CD8-positive, alpha-beta T cell (primary cell): ENCODE measurements at places on chromosomes 4 and X.

DNA sequence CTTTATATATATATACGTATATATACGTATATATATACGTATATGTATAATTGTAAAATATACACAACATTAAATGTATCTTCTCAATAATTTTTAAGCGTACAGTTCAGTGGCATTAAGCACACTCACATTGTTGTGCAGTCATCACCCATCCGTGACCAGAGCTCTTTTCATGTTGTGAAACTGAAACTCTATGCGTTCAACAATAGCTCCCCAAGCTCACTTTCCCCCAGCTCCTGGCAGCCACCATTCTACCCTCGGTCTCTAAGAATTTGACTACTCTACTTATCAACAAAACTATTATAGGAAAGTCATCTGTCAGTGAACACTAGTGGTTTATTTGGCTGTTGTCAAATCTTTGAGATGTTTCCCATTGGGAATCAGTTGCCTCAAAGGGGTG is 621.8 kb upstream of the GALNT7 start:
- no peak for DNase-seq

- DNase-seq, result peak; percentile 62
Measured at GRCh38 chr4:101790521-101791181, at the start of gene BANK1. BANK1 (plus strand) TSS chr4:101790730; CDS start chr4:101790881, 151 bp downstream.

- DNase-seq, result no peak
Measured at GRCh38 chr4:174012135-174012885, 271.2 kb downstream of the FBXO8 start.

DNA sequence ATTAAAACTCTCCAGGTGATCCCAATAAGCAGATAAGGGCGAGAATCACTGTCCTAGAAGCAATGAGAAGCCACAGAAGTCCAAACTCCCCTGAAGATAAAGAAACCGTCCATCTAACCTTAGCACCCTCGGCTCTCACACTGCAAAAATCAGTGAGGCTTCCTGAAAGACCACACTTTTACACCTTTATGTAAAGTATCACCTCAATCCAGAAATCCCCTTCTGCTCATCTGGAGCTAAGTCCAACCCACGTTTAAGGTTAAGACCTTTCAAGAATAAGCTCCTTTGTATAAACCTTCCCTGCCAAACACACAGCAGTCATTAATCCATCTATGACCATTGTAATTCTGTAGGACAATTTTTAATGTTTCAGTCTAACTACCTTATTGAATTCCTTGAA is 41.7 kb downstream of the LIN54 start:
- DNase-seq, result no peak

- DNase-seq, result no peak
Measured at GRCh38 chrX:21374994-21375707, 933 bp downstream of the CNKSR2 start.

DNA sequence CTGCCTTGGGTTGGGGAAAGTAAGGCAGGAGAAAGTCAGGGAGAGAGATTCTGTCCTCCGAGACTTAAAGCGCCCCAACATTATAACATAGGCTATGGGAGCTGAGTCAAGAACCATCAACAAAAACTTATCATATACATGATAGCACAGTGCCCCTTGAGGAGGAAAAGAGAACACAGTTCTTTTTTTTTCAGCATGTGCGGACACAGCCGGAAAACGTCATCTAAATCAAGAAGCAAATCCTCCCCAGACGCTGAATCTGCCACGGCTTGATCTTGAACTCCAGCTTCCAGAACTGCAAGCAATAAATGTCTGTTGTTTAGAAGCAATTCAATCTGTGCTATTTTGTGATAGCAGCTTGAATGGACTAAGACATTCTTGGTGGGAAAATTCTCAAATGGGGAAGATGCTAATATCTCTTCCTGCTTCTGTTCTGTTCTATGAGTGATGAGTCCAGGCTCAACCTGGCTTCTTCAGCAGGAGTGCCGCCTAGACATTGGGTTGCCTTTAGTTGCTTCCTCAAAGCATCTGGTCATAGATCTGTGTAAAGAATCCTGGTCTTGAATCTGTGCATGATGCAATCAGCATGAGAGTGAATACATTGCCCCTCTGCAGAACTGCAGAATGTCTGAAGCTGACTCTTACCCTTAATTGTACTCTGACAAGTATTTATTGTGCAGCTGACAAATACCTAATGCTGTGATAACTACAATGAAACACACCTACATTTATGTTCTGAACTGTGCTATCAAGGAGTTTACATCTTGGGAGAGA is 549.8 kb upstream of the PRKX start:
- no peak for DNase-seq

GRCh38 chr4:150855981-150856510 is 159.0 kb downstream of the LRBA start:
- DNase-seq, result no peak

- DNase-seq, result no peak
Measured at GRCh38 chrX:38558686-38559085, 2.7 kb upstream of the TSPAN7 start.

DNA sequence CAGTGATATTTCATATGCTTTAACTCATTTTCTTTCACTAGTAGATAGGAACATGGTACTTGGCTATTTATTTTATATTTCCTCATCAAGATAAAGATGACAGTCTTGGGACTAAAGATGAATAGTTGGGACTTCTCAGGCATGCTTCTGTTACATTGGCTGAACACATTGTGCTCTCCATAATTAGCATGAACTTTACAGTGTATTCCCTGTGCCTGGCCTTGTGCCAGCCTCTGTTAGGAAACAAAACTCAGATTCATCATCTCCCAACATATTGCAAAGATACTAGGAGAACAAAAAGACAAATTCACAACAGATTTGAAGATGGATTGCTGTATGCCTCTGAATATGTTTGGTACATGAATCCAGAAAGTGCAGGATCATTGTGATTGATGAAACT is 26.4 kb downstream of the GRIA2 start:
- DNase-seq, result no peak

GRCh38 chrX:51892921-51893745 is at the start of gene MAGED1:
MAGED1 (plus strand) TSS chrX:51893623; CDS start chrX:51894305, 682 bp downstream.
- peak; percentile 79 for DNase-seq

DNA sequence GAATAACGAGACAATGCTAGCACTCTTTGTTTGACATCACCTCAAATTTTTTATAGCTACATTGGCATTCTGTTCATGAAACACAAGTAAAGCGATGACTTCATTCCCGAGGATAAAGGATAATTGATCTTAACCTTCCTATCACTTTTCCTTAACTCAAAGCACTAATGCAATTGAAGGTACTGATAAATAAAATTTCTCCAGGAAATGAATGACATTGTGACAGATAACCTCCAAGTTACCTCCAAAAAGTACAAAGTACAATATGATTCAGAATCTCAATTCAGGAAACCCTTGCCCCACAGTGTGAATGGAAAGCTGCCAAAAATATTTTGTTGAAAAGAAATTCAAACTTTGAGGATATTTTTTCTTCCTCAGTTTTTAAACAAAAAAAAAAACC is 1.8 kb downstream of the PRSS12 start:
- DNase-seq, result no peak

DNA sequence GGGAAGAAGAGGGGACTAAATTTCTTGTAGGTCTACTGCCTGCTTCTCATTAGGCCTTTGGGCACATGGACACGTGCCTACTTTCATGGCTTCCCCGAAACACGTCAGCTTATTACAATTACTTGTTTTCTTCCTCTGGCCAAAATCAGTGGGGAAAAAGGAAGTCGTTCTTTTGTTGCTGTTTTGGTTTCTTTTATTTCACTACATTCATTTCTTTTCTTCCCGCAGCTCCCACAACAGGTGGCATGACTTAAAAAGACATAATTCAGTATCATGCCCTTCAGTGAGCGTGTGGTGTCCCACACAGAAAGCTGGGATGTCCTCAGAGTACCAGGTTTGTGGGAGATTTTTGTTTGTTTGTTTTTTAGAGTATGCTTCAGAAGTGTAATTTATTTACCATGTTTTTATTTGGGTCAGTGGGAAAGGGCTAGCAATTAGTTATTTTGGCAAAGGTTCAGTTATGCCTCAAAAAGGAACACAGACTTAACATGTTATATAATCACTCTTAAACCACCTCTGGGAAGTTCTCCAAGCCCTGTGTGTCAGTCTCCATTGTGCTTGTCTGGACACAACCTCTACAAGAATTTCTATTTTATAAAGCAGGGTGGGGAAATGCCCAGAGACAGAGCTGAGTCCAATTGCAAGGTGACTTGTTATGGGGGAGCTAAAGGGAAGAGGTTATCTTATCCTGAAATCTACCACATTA is 44.2 kb upstream of the SPRY1 start:
- DNase-seq, result no peak

GRCh38 chr4:1050486-1051213 is 39.2 kb downstream of the FGFRL1 start:
- DNase-seq, result no peak

DNA sequence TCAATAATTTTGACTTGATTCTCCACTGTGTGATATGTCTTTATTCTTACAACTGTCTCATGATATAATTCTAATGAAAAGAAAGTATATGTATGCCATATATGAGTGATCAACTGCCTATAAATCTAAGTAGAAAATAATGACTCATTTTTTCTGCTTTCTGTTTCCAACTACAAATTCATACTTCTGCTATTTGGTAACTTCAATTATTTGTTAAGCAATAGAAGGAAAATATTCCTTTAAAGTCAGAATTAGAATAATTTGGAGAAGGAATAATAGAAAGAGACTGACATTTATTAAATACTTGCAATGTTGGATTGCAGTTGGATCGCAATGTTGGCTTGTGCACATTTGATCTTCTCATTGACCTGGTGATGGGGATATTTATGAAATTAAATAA is 204.2 kb upstream of the PACRGL start:
- DNase-seq, result no peak

- no peak for DNase-seq
Measured at GRCh38 chr4:110622841-110623717, at the start of gene PITX2. PITX2 (minus strand) TSS chr4:110623077; CDS start chr4:110622460, 617 bp downstream.

DNA sequence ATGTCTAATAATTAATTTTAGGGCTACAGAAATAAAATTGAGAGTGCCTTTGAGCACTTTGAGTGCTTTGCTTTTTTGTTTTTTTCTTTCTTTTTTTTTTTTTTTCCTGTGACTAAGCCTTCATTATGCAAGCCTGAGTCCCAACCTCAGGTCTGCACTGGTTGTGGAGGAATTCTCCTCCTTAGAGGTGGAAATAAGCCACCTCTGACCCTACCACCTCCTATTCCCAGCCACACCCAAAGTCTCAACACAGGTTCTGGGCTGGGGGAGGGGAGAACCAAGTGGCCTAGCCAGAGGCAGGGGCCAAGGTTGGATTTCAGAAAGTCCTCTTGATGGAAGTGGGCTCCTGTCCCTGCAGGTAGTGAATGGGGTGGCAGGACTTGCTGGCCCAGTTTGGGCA is 180.2 kb downstream of the ARAP2 start:
- no peak for DNase-seq

GRCh38 chrX:41723826-41724225 is at the start of gene GPR82:
GPR82 (plus strand) TSS chrX:41724181; CDS start chrX:41727027, 2,846 bp downstream.
- no peak for DNase-seq
